ENCODE measurements at places on chromosomes 2 and 18.

DNA sequence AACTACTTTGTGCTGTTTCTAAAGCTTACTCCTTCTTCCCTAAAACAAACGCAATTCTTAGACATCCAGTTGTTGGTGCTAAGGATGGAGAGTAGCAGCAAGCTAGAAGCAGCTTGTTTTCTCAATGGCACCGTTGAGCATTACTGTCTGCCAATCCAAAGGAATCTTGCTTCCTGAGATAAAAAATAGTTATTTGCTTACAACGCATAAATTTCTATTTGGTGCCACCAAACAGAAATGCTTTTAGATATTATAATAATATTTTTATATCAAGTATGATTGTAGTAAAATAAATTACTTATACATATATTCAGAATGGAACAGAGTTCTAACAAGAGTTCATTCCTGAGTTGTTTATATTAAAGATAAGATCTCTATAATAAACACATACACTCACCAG is 434.7 kb downstream of the CPS1 start:
- no peaks in the 10 kb centered on the region for H3K27me3 ChIP-seq
- H3K36me3 ChIP-seq = no peaks in the 10 kb centered on the region
- no peaks in the 10 kb centered on the region for H3K4me1 ChIP-seq
- no peak overlapping the region for H3K4me3 ChIP-seq
- H3K27ac ChIP-seq = no peak overlapping the region

GRCh38 chr2:128252501-128252900 is 66.2 kb downstream of the HS6ST1 start:
- DNase-seq = no peak
- no peak overlapping the region for H3K27ac ChIP-seq
- no peak overlapping the region for H3K4me3 ChIP-seq
- H3K36me3 ChIP-seq = no peaks in the 10 kb centered on the region

GRCh38 chr2:219362524-219363164 is 25.1 kb downstream of the DNPEP start:
- H3K27ac ChIP-seq = peak overlapping the region; percentile 9
- DNase-seq = no peak
- H3K4me3 ChIP-seq = no peak overlapping the region
- peaks cover 9% of the 10 kb centered on the region for H3K4me1 ChIP-seq

DNA sequence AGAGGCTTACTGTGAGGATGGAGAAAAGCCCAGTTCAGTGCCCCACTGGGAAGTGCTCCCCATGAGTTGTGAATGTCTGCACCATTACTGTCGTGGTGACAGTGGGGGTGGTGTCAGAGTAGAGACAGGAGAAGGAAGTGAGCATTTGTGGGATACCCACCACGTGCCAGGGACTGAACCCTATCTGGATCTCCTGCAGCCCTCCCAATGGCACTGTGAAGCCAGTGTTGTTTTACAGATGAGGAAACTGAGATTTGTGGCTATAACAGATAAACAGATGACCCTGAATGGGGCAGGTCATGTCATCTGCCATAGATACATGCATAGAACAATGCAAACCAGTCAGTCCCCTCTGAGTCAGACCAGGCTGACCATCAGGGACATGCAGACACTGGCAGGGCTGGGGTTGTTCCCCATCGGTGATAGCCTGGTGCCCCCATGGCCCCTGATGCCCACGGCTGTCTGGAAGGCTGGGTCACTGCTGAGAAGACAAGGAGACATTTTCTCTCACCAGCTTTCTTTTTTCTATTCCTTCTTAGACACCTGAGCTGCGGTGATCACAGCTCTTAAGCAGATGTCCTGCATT is 60.8 kb downstream of the EMILIN2 start:
- H3K27ac ChIP-seq = peak overlapping the region; percentile 82
- no peaks in the 10 kb centered on the region for H3K36me3 ChIP-seq
- H3K4me1 ChIP-seq = peaks cover 20% of the 10 kb centered on the region

DNA sequence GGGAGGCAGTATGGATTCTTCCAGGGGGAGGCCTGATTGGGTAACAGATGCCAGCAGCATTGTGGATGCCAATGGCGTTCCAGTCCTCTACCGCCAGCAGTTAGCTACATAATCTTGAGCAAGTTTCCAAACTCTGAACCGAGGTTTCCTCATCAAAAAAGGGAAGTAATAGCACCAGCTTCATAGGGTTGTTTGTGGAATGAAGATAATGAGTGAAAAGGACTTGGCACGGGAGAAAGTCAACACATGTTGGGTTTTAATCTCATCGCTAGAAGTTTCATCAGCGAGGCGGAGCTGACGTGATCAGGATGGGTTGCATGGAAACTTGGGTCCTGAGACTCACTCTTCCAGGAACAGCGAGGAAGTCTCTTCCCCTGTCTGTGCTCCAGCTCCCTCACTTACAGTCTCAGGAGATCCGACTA is 266.7 kb downstream of the SH3BP4 start:
- no peaks in the 10 kb centered on the region for H3K4me1 ChIP-seq
- H3K27ac ChIP-seq = no peak overlapping the region
- no peak overlapping the region for H3K4me3 ChIP-seq
- no peak for DNase-seq
- no peaks in the 10 kb centered on the region for H3K36me3 ChIP-seq

- H3K27ac ChIP-seq = no peak overlapping the region
- no peak overlapping the region for H3K4me3 ChIP-seq
- no peaks in the 10 kb centered on the region for H3K36me3 ChIP-seq
- H3K4me1 ChIP-seq = no peaks in the 10 kb centered on the region
- DNase-seq = no peak
Observed at GRCh38 chr2:68357605-68358337, 7.3 kb upstream of the PLEK start.

DNA sequence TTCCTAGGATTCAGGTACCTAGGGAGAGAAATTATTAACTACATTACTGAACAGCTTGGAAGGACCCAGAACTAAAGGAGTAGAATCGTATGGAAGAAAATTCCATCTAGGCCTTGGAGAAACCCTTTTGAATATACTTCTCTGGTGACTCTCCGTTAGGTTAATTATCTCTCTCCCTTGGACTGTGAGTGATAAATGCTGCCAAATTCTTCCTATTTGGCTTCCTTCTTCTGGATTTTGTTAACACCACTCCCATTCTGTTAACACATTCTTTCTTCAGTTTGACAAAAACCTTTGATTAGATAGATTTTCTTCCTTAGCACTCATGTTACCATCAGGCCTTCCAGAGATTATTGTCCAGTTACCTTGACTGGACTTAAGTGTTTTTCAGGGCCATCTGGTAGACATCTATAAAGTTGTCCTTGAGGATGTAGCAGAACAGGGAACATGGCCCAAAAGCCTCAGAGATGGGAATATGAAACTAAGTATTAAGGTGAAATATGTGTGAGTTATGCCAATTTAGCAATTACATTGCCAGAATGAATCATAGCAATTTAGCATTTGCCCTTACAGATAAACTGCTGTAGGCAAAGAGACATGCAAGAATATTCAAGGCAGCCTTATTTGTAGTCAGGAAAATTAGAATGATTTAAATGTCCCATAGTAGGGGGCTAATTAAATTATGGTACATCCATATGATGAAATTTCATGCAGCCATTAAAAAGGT is 6.7 kb downstream of the CYP27A1 start:
- no peak for DNase-seq
- no peaks in the 10 kb centered on the region for H3K36me3 ChIP-seq
- H3K27me3 ChIP-seq = no peaks in the 10 kb centered on the region
- no peak overlapping the region for H3K4me3 ChIP-seq
- no peak overlapping the region for H3K27ac ChIP-seq

GRCh38 chr2:8607606-8608005 is 74.2 kb upstream of the ID2 start:
- H3K27me3 ChIP-seq = no peaks in the 10 kb centered on the region
- DNase-seq = no peak
- H3K4me1 ChIP-seq = peaks cover 5% of the 10 kb centered on the region

DNA sequence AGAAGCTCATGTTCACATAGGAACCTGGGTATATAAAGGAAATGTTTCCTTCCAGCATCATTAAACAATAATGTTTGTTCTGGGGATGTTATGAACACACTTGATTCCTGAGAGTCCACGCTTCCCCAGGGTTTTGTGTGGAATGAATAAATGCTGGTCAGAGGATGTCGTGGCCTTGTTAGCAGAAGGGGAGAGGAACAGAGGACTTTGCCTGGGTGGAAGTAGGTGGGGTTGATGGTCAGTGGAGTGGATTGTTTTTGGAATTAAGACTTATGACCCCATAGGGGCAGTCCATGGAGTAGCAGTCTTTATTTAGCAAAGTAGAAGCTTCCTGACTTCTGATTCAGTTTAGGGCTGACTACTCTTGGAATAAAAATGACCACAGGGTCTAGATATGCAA is 139.6 kb downstream of the MYO1B start:
- no peaks in the 10 kb centered on the region for H3K27me3 ChIP-seq
- no peaks in the 10 kb centered on the region for H3K36me3 ChIP-seq
- no peak for DNase-seq
- no peak overlapping the region for H3K4me3 ChIP-seq
- no peak overlapping the region for H3K27ac ChIP-seq

- H3K27ac ChIP-seq = peak overlapping the region; percentile 62
- DNase-seq = no peak
- H3K4me1 ChIP-seq = peaks cover 27% of the 10 kb centered on the region
- no peak overlapping the region for H3K4me3 ChIP-seq
- H3K27me3 ChIP-seq = no peaks in the 10 kb centered on the region
Observed at GRCh38 chr2:231161252-231161839, 36.5 kb upstream of the HTR2B start.

GRCh38 chr18:22066083-22066485 is 103.3 kb upstream of the GATA6 start:
- DNase-seq = no peak
- no peaks in the 10 kb centered on the region for H3K4me1 ChIP-seq
- H3K36me3 ChIP-seq = no peaks in the 10 kb centered on the region
- no peak overlapping the region for H3K4me3 ChIP-seq

DNA sequence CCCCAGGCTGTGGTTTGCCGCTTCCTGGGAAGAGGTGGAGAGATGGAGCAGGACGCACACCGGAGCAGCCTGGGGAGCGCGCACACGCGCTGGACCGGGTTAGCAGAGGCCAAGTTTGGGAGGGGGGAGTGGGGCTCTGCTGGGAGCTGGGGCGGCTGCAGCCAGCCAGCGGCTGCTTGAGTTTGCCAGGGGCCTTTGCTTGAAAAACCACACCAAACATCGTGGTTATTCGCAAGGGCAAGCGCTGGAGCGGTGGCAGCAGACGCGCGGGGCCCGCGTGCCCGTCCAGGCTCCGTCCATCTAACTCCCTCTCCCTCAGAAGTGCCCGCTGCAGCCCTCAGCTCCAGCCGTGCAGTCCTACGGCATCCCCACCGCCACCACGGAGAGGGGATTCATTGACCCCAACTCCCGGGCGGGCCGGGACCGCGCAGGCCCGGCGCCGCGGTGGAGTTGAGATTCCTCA is 4.6 kb downstream of the PTGR3 start:
- peaks cover 27% of the 10 kb centered on the region for H3K36me3 ChIP-seq
- H3K4me3 ChIP-seq = peak overlapping the region; percentile 88
- H3K27ac ChIP-seq = peak overlapping the region; percentile 96

GRCh38 chr2:203818656-203819055 is 48.9 kb upstream of the CTLA4 start:
- no peak overlapping the region for H3K27ac ChIP-seq
- no peak for DNase-seq
- no peak overlapping the region for H3K4me3 ChIP-seq
- H3K36me3 ChIP-seq = no peaks in the 10 kb centered on the region
- H3K4me1 ChIP-seq = no peaks in the 10 kb centered on the region
- H3K27me3 ChIP-seq = no peaks in the 10 kb centered on the region

- H3K36me3 ChIP-seq = no peaks in the 10 kb centered on the region
- no peak overlapping the region for H3K27ac ChIP-seq
- DNase-seq = no peak
- no peaks in the 10 kb centered on the region for H3K4me1 ChIP-seq
Observed at GRCh38 chr2:136997557-136997956, 232.2 kb downstream of the THSD7B start.

GRCh38 chr2:123597988-123598387 is 427.1 kb upstream of the CNTNAP5 start:
- no peak overlapping the region for H3K27ac ChIP-seq
- DNase-seq = no peak
- no peaks in the 10 kb centered on the region for H3K27me3 ChIP-seq
- no peaks in the 10 kb centered on the region for H3K36me3 ChIP-seq
- no peaks in the 10 kb centered on the region for H3K4me1 ChIP-seq

- DNase-seq = no peak
- H3K27ac ChIP-seq = no peak overlapping the region
- no peaks in the 10 kb centered on the region for H3K36me3 ChIP-seq
Observed at GRCh38 chr2:139357972-139358371, 577.8 kb upstream of the NXPH2 start.

DNA sequence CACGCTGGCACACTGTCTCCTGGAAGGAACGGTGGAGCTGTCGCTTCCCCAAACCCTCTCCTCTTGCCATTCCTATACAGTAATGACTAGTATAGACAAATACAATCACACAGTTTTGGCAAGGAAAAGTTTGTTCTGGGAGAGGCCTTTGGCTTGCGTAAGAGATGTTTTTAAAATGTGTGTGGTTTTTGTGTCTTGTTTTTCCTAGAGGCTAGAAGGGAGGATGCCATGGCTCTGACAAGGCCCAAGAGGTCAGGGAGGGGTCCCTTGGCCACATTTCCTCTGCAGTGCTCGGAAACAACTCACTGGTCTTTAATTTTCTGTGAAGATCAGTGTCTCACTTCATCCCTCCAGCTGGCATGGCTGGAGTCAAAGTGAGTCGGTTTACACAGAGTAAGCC is 195.9 kb downstream of the SH3RF3 start:
- peaks cover 70% of the 10 kb centered on the region for H3K4me1 ChIP-seq
- no peaks in the 10 kb centered on the region for H3K27me3 ChIP-seq

GRCh38 chr2:96756788-96757476 is 3.8 kb upstream of the CNNM4 start:
- H3K27me3 ChIP-seq = no peaks in the 10 kb centered on the region
- no peak overlapping the region for H3K4me3 ChIP-seq
- peaks cover 22% of the 10 kb centered on the region for H3K4me1 ChIP-seq
- DNase-seq = no peak

- H3K4me3 ChIP-seq = no peak overlapping the region
- peaks cover 5% of the 10 kb centered on the region for H3K36me3 ChIP-seq
- H3K4me1 ChIP-seq = no peaks in the 10 kb centered on the region
Observed at GRCh38 chr2:99200076-99200800, 19.3 kb downstream of the MRPL30 start.

GRCh38 chr2:12847694-12848575 is 131.2 kb downstream of the TRIB2 start:
- no peak for DNase-seq
- H3K36me3 ChIP-seq = no peaks in the 10 kb centered on the region
- H3K4me3 ChIP-seq = no peak overlapping the region
- no peaks in the 10 kb centered on the region for H3K27me3 ChIP-seq
- no peak overlapping the region for H3K27ac ChIP-seq

DNA sequence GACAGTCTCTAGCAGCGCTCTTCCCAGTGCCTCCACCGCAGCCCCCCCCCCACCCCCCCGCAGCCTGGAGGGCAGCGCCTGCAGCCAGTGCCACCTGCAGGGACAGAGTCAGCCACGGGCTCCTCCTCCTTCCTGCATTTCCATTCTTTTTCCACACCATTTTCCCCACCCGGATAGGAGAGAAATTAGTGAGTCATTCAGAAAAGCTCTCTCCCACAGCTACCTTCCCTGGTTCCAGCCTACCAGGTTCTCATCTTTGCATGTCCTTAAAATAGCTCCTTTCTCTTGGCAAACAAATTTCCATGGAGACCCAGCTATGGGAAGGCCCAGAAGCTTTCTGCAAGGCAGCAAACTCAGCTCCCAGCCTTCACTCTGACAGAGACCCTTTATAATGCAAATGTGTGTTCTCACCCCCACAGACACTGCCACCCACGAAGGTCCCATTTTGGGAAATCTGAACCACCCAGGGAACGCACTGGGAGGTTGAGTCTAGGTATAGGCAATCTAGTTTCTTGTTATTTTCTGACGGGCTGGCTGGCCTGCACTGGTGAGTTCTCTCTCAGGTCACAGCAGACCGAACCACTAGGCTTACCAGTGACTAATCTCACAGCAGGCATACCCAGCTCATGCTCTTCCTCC is 41.8 kb upstream of the ATG16L1 start:
- H3K36me3 ChIP-seq = no peaks in the 10 kb centered on the region
- H3K4me1 ChIP-seq = peaks cover 12% of the 10 kb centered on the region

All from esophagus squamous epithelium (tissue), 5 donors.